GM04503 (cell line): ENCODE measurements at places on chromosomes 3 and 15.

DNA sequence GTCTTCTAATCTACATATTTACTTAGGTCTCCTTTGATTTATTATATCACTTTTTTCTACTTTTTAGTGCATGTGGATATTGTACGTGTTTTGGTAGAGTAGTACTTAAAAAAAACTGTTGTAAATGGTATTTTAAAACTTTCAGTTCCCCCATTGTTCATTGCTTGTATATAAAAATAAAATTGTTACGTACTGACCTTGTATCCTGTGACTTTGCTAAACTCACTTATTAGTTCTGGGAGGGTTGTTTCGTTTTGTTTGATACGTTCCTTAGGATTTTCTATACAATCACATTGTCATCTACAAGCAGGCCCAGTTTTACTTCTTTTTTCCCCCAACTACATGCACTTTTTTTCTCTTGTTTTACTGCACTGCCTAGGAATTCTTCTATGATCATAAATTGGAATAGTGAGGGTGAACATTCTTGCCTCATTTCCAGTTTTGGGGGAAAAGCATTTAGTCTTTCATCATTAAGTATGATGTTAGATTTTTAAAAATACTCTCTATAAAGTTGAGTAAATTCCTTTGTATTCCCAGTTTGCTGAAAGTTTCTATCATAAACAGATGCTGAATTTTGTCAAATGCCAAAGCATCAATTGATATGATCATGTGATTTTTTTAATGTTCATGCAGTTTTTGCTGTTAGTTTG, 33.5 kb upstream of the ACKR4 start:
- DNase-seq, result no peak

- DNase-seq, result no peak
Measured at GRCh38 chr3:177445549-177445948, 248.3 kb upstream of the TBL1XR1 start.

GRCh38 chr3:157856078-157856939, 249.9 kb downstream of the SHOX2 start:
- DNase-seq, result no peak

- peak; percentile 50 for DNase-seq
Measured at GRCh38 chr15:75903331-75904239, at the start of gene FBXO22. Gene FBXO22 (plus strand): TSS chr15:75903878. CDS start chr15:75903964, 86 bp downstream.

DNA sequence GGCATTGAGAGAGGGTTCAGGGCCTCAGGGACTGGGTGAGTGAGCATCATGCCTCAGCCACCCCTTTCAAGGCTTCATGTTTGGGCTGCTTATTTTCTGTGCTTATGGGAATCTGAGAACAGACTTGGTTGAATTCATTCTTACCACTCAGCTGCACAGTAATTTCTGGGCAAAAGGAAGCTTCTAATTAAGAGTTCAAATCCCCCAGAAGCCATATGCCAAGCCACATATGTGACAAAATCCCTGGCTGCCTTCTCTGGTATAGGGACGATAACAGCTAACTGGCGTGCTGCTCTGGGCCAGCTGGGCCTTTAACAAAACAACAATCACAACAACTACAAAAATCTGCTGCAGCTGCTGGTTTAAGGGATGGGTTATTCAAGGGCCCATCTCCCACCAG, 181.0 kb upstream of the ANKRD28 start:
- no peak for DNase-seq

DNA sequence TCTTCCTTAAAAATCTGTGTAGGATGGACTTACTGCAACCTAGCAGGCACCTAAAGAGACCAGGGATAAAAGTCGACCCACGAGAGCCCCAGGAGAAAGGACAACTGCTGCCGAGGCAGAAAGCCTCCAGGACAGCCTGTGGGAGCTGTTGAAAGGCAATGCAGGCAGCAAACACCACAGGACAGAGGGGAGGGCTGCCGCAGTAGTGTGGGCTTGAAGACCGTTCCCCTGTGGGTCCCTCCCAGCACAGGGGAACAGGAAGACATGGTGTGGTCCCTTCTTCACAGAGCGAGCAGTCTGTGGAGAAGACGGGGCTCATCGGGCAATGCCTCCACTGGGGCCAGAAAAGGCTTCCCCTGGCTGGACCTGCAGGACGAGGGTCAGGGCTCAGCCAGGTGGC, 58.5 kb upstream of the GATA2 start:
- DNase-seq, result no peak

DNA sequence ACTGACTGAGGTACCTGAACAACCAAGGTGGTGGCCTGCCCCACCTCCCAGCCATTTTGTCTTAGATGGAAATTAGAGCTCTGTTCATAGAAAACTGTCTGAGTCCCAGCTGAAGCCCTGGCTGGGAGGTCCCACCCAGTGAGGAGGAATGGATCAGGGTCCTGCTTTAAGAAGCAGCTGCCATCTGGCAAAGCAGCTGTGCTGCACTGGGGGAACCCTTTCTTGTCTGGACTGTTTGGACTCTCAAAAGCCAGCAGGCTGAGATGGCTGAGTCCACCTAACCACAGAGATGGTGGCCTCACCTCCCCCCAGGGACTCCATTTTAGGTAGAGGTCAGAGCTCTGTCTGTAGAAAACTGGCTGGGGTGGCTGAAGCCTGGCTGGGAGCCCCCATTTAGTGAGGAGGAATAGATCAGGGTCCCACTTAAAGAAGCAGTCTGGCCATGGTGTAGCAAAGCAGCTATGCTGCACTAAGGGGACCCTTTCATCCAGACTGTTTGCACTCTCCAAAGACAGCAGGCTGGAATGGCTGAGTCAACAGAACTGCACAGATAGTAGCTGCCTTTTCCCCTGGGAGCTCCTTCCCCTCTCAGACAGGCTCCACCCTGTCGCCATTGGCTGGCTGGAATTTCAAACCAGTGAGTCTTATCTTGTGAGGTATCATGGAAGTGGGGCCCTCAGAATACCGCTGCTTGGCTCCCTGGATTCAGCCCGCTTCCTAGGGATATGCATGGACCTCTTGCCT, 116.9 kb downstream of the EPHA6 start:
- DNase-seq, result no peak

DNA sequence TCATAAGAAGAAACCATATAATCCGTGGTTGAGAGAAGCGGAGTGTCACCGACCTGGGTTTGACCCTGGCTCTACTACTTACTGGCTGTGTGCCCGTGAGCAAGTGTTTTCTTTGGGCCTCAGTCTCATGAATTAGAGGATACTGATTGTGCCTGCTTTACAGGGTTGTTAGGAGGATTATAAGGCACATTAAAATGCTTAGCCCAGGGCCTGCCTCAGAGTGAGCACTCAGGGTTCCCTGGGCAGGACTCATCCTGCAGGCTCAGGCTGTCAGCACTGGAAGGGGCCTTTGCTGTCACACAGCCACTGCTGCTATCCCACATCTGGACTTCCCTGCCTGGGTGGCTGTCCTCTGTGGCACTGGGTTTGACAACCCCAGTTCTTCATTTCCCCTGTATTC, 4.7 kb downstream of the PLA2G4F start:
- no peak for DNase-seq

GRCh38 chr15:25659251-25659650, 203.9 kb downstream of the ATP10A start:
- no peak for DNase-seq

GRCh38 chr3:37646865-37647264, 214.8 kb upstream of the CTDSPL start:
- DNase-seq, result no peak

GRCh38 chr3:73484656-73485248, 140.0 kb downstream of the PDZRN3 start:
- DNase-seq, result no peak

- no peak for DNase-seq
Measured at GRCh38 chr15:90138071-90138833, 36.0 kb upstream of the IDH2 start.

DNA sequence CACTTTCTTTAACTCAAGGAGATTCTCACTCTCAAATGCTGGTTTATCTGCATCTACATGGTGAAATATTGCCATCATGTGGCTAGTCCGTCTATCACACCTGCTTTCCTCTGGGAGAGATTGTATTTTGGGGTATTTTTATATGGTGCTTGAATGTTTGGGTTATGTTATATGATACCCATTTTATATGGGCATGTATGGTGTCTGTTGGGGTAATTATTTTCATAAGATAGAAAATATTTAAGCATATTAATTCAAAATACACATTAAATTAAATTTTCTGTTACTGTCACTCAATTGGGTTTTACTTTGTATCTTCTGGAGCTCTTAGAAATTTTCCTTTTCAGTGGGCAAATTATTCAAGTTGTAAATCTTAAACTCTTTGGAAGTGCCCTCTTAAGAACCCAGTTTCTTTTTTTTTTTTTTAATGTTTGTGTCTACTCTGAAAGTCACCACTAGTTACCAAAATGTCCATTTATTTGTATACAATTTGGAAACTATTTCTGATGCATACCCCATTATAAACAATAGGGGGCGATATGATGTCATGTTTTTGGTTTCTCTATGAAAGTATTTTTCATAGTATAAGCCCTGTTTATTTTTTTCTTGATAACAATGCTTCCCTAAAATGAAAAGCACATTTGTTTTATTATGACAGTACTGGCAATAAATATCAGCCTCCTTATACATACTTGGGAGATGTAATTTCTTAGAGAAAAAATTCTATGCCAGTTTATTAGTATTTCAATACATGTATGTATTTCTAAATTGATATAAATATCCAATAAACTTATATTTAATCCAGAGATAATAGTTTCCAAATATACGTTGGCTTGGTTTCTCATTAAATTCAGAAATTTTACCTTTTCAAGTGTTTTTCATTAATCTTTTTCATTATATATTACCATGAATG, 36.1 kb upstream of the PLSCR5 start:
- DNase-seq, result peak; percentile 12

- no peak for DNase-seq
Measured at GRCh38 chr3:114178770-114179368, at the start of gene DRD3. Gene DRD3 (minus strand): TSS chr3:114179052. CDS start chr3:114171992, 7,060 bp downstream.

DNA sequence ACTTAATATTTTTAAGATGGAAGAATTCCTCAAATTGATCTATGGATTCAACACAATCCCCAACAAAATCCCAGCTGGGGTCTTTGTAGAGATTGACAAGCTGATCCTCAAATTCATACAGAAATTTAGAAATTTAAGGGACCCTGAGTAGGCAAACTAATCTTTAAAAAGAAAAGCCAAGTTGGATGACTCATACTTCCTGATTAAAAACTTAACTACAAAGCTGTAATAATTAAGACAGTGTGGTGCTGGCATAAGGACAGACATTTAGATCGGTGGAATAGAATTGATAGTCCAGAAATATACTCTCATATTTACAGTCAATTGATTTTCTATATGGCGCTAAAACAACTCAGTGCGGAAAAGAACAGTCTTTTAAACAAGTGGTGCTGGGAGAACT, 11.6 kb downstream of the FAM162A start:
- DNase-seq, result no peak

DNA sequence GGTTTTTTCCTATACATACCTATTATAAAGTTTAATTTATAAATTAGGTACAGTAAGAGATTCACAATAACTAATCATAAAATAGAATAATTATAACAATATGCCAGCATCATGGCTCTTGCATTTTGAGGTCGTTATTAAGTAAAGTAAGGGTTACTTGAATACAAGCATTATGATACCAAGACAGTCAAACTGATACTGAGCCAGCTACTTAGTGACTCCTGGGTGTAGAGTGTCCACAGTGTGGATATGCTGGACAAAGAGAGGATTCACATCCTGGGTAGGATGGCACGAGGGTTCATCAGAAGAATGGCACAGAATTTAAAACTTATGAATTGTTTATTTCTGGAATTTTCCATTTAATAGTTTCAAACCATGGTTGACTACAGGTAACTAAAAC, 157.2 kb upstream of the IL12A start:
- no peak for DNase-seq

GRCh38 chr3:9000041-9000440, 36.8 kb upstream of the RAD18 start:
- no peak for DNase-seq

GRCh38 chr3:155497930-155498647, 204.6 kb upstream of the STRIT1 start:
- peak; percentile 55 for DNase-seq

- peak; percentile 11 for DNase-seq
Measured at GRCh38 chr3:46334741-46335478, 19.0 kb upstream of the CCR2 start.

GRCh38 chr15:62932436-62932835, 110.1 kb upstream of the TPM1 start:
- peak; percentile 97 for DNase-seq

GRCh38 chr15:66942649-66943390, 122.6 kb upstream of the SMAD3 start:
- no peak for DNase-seq

GRCh38 chr15:76752549-76752948, 152.6 kb downstream of the SCAPER start:
- DNase-seq, result no peak

DNA sequence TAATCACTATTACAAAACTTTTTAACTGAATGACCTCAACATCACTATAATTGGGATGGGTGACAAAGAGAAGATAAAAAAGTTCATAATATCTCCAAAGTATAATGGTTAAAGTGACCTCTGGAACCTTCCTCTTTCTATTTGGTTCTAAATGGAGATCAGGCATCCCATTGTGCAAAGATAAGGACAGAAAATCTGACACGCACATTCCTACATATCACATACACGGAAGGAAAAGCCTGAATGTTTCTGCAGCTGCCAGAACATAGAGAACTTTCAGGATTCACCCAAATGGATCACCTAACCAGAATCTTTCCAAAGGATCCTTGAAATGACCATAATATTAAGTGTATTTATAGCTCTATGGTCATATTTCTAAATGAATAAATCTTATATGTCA, 128.2 kb downstream of the TFDP2 start:
- DNase-seq, result no peak

DNA sequence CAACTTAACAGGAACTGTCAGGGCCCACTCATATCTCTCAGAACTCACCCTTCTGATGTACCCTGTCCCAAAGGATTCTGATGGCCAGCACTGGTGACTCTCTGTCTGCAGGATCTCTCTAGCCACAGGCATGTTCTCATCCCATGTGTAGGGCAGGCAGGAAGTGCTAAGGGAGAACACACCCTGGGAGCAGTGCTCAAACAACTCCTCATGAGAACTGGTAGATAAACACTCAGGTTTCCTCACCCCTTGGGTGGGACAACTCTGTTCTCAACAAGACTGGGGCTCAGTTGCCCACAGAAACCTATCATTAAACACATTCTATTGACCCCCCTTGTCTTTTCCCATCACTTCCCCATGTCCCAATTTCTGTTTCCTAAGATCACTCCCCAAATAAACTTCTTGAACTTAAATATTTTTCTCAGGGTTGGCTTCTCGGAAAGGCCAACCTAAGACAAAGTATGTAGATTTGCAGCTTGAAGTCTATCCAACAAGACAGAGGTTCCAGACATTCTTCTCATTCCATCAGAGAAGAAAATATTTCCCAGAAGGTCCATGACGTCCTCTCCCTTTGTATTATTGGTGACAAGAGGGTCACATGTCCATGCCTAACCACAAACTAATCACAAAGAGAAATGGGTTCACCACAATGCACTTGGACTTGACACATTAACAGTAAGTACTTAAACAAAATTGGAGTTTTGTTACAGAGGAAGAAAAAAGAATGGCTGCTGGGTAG, 276.6 kb upstream of the GADL1 start:
- peak; percentile 98 for DNase-seq
